Stomach (tissue), 19 donors: ENCODE measurements at places on chromosomes 12 and 14.
A peak's percentile ranks its signal among the peaks of the same experiment; 100 is the strongest.

GRCh38 chr12:114834621-114835020 lies 150.6 kb upstream of the TBX3 start:
- no peak for DNase-seq

GRCh38 chr12:117497407-117497806 lies 136.0 kb upstream of the NOS1 start:
- DNase-seq: no peak

- DNase-seq: no peak
Measured at GRCh38 chr12:40587421-40587820, 104.8 kb upstream of the CNTN1 start.

DNA sequence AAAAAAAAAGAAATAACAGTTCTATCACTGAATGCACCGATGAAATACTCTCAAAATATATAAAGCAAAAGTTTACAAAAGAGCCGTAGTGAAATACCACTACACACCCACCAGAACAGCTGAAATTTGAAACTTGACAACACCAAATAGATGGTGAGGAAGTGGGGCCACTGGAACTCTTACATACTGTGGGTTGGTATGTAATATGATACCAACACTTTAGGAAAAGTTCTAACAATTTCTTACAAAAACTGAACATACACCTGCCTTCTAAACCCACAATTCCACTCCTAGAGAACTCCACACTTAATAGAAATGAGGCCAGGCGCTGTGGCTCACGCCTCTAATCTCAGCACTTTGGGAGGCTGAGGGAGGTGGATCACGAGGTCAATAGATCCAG lies 14.1 kb downstream of the EIF5 start:
- no peak for DNase-seq

- DNase-seq: no peak
Measured at GRCh38 chr12:639988-640387, 23.3 kb downstream of the NINJ2 start.

DNA sequence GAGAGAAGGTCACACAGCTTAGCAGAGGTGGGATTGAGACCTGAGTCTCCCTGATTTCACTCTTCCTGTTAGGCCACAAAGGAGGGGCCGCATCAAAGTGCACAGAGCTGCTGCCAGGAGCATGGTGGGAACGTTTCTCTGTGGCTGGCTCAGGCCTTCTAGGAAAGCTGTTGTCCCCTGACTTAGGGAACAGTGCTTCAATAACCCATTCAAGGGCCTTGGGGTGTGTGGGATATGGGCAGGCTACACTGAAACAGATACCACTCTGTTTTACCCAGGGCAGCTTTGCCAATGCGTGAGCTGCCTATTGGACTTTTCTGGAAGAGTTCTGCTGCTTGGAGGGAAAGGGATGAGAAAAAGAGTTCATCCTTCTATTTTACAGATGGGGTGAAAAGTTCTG lies 110.0 kb downstream of the ADCK1 start:
- DNase-seq: no peak

- DNase-seq: no peak
Measured at GRCh38 chr12:57343703-57344378, 87.0 kb downstream of the R3HDM2 start.

- no peak for DNase-seq
Measured at GRCh38 chr12:89672589-89672979, 36.1 kb downstream of the ATP2B1 start.

- no peak for DNase-seq
Measured at GRCh38 chr12:92332552-92332951, 186.9 kb upstream of the BTG1 start.

GRCh38 chr14:24307156-24307574 lies 612 bp downstream of the CIDEB start:
- DNase-seq: no peak

DNA sequence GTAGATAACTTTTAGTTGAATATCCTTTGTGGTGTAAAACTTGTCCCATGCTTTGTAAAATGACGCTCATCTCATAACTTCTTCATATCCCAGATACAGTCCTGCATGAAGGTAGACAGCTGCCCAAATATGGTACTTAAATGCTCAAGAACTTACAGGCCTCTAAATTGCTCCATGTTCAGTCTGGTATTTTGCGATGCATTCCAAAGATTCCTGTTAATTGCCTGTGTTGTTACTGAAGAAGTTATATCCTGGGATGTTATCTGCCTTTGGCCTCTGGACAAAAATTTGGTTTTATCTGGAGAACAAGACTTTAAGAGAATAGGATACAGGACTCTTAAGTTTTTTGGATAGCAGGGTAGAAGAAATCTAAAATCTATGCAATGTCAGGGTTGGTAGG lies 473.0 kb downstream of the PCNX1 start:
- DNase-seq: no peak

DNA sequence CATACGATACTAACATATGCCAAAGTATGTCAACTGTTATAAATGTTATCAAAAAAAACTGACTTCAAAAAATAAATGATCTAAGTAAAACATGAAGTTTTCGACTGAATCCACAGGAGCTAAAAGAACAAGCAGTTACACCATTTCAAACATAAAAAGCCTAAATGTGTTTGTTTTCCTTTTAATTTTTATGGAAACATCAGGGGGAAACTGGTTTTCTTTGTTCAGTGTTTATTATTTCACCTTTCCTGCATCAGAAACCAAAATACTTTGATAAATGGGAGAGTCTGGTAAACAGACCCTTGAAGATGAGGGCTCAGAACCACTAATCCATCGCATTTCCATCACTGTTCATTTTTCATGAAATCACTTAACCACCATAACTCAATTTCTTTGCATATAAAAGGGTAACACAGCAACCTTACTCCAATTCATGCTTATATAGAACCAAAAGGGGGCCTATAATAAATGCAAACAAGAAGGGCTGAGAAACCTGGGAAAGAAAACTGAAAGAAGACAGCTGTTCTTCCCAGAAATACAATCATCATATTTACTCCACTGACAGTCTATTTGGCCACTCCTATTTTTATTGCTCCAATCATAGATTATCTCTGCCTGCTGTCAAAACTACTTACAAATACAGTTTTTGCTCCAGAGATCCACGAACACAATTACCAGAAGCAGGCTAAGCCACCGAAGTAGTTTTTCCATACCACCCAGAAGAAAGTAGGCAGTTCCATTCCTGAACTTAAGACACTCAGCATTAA lies 17.0 kb downstream of the FGD6 start:
- no peak for DNase-seq

DNA sequence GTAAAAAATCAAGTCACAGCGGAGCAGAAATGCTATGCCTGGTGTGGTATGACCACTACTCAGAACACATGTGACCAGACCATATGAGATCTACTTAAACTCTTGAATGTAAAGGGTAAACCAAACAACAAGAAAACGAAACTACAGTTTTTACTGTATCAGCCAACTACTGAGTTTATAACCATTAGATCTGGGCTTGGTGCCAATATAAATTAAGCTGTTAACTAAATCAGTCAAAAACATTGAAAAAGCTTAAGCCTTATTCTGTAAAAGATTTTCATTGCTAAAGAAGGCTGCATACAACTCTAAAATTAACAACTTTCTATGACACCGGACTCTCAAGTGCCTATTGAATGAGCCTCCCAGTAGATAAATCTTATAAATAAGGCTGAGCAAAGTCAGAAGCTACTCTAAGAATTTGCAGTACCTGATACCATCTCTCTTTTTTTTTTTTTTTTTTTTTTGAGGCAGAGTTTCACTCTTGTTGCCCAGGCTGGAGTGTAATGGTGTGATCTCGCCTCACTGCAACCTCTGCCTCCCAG lies 35.4 kb downstream of the SPTLC2 start:
- peak; percentile 77 for DNase-seq

- DNase-seq: no peak
Measured at GRCh38 chr12:113069149-113069548, 12.6 kb downstream of the DTX1 start.
